Dermis blood vessel endothelial cell (primary cell): ENCODE measurements at places on chromosomes 1 and 21. TPM values are rescaled to one million over a fixed set of nuclear protein-coding genes. Genes with fewer than 3 reads are reported as not detected.

- DNase-seq, result no peak
Measured at GRCh38 chr1:247740721-247741120, 2.3 kb downstream of the OR14K1 start.

- DNase-seq, result no peak
Measured at GRCh38 chr1:1187938-1188337, 14.3 kb downstream of the TTLL10 start.

DNA sequence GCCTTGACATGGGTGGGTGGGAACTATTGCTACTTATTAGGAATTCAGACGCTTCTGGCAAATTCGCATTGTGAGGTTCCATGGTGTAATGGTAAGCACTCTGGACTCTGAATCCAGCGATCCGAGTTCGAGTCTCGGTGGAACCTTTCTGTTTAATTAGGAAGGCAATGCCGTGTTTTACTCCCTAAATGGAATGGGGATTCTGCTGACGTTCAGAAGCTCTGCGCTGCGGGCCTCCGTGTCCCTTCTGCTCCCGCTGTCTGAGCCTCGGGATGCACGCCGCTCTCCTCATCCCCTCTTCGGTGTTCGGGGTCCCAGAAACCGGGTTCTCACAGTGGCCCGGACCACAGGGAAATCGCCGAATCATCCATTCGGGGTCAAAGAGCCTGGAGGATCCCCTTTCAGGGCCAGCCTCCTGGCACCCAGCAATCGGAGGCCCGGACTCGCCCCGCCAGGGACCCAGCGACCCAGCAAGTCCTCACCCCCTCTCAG, 280.3 kb downstream of the FAM72C start:
- no peak for DNase-seq

DNA sequence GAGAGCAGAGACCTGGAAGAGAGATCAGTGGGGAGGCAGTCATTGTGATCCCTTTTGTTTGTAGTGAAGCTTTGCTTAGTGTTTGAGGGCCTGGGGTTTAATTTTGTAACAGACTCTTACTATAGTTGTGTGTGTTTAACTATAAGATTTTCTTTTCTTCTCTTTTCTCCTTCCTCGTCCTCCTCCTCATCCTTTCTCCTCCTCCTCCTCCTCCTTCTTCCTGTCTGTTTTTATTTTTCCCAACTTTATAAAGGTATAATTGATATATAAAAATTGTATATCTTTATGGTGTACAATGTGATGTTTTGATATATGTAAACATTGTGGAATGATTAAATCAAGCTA, 71.2 kb upstream of the MACF1 start:
- DNase-seq, result no peak

DNA sequence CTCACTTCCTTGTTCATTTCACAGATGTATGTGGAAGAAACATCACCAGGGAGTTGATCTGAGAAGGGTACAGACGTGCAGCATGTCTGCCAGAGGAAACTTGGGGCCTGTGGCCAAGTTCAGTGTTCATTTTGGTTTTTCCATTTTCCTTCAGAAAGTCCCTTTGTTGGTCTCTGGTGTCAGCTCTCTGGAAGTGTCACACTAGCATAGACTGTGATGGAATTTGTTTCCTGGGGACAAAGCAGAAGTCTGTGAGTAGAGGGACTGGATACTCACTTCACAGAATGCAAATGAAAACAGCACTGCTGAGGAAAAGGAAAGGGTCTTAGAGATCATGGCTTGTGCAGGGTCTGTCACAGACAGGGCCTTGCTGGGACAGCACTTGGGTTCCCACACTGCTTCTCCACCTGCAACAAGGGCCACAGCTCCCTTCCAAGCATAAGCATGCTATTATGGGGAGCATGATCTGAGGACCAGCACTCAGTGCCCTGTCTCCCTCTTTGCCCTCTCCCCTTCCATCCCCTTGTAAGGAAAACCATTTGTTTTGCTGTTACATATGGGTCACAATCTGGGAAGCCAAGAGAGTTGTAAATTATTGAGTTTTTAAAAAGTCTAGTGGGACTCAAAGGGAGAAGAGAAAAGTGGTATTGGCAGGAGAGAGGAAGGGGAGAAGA, 31.4 kb upstream of the CD84 start:
- no peak for DNase-seq

DNA sequence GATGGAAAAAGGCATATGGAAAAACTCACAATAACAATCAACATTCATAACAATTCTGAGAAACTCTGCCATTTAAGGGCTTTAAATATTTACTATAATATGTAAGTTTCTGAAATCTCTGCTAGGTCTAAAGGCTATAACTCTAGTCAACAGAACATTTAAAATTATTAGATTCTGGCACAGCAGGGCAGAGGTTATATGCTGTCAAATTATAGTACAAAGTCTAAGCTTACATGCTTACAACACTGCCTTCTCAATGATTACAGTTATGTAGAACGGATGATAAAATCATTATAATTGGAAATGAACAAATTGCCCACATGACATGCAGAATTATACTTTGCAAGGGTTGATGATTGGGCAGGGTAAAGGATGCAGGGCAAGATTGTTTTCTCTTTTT, 97.7 kb downstream of the PIGK start:
- no peak for DNase-seq

The GPR52 gene
- 0.33 and 1.0 TPM in 2 replicates for total RNA-seq

The PKLR gene
- 0.05 TPM in 1 of 2 replicates, not detected in the other for total RNA-seq

- no peak for DNase-seq
Measured at GRCh38 chr1:63274979-63275378, 47.4 kb upstream of the FOXD3 start.

The KIF14 gene
- 3.1 and 18.0 TPM in 2 replicates for total RNA-seq

The RNF186 gene
- total RNA-seq, result not detected in 2 replicates

GRCh38 chr1:12617901-12618660, at the start of gene DHRS3:
Gene DHRS3, minus strand, starts transcription at chr1:12618210. Its CDS starts 862 bp downstream, at chr1:12617348.
- DNase-seq, result peak; percentile 87

The OR2T11 gene
- not detected in 2 replicates for total RNA-seq

- no peak for DNase-seq
Measured at GRCh38 chr1:2833454-2834145, 32.1 kb upstream of the TTC34 start.

GRCh38 chr1:66676613-66677298, 75.5 kb upstream of the DYNLT5 start:
- peak; percentile 69 for DNase-seq

- DNase-seq, result no peak
Measured at GRCh38 chr1:103075316-103076000, 32.9 kb downstream of the COL11A1 start.

GRCh38 chr1:55600242-55600641, 385.1 kb upstream of the USP24 start:
- DNase-seq, result no peak

GRCh38 chr21:32587651-32588050, 2.3 kb upstream of the TCP10L start:
- DNase-seq, result no peak

GRCh38 chr1:155113450-155113980, 14.2 kb upstream of the EFNA1 start:
- no peak for DNase-seq

GRCh38 chr1:58454807-58455206, 91.7 kb downstream of the OMA1 start:
- DNase-seq, result no peak

The NKAIN1 gene
- 0.70 TPM in 1 of 2 replicates, not detected in the other for total RNA-seq

DNA sequence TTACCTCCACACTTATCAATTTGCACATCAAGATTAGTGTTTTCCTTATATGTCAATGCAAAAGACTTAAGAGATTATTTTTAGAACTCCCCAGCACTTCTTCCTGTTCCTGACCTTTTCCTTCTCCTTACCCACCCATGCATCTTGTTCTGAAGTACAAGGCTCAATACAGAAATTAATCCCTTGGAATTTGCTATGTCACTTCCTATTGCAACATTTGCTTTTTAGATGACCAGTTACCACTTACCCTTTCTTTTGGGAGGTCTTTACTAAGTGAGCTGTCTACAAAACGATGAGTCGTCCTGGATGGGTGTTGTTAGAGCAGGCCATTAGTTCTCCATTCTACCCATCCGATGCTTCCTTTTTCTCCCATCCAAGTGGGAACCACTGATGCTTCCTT, 221.2 kb downstream of the FMN2 start:
- DNase-seq, result no peak

DNA sequence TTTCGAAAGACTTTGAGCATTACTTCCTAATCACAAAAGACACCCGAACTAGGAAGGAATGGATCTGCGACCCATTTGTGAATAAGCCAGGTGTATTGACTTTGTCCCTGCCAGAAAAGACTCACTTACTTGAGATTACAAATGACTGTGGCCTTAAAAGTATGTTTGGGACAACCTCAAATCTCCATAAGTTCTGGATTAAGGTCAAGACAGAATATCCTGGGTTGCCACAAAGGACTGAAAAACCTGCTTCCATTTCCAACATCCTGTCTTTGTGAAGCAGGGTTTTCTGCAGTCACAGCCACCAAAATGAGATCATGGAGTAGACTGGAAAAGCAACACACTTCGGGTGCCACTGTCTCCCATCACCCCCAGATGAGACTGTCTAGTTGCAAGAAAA, 537.4 kb upstream of the ZRANB2 start:
- DNase-seq, result no peak

DNA sequence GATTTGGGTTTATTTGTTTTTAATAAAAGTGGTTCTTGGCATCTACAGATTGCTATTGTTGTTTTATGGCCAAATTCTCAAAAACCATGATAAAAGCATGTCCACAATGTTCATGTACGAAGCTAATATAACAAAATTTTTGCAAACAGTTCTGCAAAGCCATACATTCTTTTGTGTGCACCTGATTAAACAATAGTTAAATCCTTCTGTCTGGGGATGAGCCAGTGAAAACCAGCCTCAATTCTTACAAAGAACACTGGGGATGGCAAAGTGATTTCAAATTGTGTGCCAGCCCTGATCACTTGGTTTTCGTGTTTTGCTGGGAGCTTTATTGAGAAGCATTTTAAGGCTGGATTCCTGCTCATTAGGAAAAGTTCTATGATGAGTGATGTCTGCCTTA, 149.1 kb upstream of the MAGI3 start:
- no peak for DNase-seq

- no peak for DNase-seq
Measured at GRCh38 chr1:111045033-111045722, 81.5 kb upstream of the LRIF1 start.

GRCh38 chr1:93874025-93874651, 4.9 kb downstream of the DNTTIP2 start:
- peak; percentile 66 for DNase-seq

GRCh38 chr1:46187106-46187869, 10.9 kb downstream of the POMGNT1 start:
- no peak for DNase-seq

DNA sequence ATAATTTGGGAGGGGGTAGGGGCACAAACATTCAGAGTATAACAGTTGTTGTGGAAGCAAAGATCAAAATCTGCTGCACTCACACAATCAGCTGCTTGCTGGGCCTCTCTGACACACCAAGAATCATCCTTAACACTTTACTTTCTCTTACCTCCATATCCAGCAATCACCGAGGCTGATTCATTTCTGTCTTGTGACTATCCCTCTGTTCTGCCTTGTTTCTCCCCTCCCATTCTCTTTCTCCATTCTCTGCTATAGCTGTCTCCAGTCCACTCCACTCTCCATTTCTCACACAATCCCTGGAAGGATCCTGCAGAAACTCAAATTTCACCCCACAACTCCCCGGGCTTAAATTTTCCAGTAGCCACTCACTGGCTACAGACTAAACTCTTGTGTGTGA, 91.8 kb upstream of the NGF start:
- DNase-seq, result no peak

GRCh38 chr1:181077576-181078242, 10.8 kb upstream of the IER5 start:
- peak; percentile 63 for DNase-seq

GRCh38 chr1:213337025-213337678, 286.1 kb downstream of the RPS6KC1 start:
- no peak for DNase-seq

- DNase-seq, result no peak
Measured at GRCh38 chr1:10639011-10639774, 157.3 kb downstream of the CASZ1 start.

- no peak for DNase-seq
Measured at GRCh38 chr21:45578811-45579381, 36.7 kb upstream of the SLC19A1 start.

DNA sequence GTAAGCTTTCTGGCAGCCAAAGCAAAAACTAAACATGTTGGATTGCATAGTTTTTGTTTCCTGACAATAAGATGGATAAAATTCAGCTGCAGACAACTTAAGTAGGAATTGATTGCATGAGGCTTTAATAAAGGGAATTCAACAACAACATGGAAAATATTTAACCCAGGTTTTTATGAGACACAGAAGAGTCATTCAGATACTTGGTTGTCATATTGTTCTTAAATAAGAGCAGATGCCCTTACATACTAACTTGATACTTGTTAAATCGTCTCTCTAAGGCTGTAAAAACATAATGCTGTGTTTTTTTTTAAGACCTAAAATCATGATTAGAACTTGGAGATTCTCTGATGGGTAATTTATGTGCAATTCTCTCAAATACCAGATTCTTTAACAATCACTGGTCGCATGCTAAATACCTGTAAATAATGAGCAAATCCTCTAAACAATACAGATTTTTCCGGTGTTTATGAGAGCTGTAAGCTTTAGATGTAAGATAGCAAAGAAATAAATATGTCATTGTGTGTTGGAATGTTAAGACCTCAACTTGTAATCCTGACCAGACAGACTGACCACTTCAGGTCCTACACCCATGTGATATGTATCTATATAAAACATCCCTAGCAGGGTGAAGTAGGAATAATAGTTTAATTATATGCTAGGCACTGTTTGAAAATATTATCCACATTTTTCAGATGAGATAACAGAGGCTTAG, 37.8 kb upstream of the CD34 start:
- peak; percentile 38 for DNase-seq

GRCh38 chr1:202075389-202075788, 47.3 kb upstream of the GPR37L1 start:
- DNase-seq, result no peak

DNA sequence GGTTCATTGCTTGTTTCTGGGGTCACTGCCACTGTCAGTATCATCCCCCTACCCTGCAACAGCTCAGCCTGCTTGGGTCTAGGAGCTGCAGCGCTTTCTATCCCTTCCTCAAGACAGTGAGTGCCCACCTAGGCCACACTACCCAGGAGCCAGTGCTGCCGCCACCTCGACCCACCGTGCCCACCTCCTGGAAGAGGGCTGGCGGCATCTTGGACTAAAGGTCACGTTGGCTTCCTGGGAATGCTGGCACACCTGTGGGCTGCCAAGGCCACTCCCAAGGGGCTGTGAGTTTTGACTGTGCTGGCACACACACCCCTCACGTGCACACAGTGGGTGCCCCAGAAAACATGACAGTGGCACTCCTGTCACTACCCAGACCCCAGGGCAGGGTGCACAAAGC, 22.1 kb downstream of the CRYAA start:
- no peak for DNase-seq

GRCh38 chr1:243884603-243885002, 34.6 kb upstream of the AKT3 start:
- no peak for DNase-seq

The C4BPA gene
- total RNA-seq, result under 0.01 TPM in 1 of 2 replicates, not detected in the other

- no peak for DNase-seq
Measured at GRCh38 chr1:94859174-94859573, 39.0 kb downstream of the SLC44A3 start.
